Neural crest cell (in vitro differentiated cells): ENCODE measurements at places on chromosomes 7 and 10. TPM values are rescaled to one million over a fixed set of nuclear protein-coding genes. Genes with fewer than 3 reads are reported as not detected.

DNA sequence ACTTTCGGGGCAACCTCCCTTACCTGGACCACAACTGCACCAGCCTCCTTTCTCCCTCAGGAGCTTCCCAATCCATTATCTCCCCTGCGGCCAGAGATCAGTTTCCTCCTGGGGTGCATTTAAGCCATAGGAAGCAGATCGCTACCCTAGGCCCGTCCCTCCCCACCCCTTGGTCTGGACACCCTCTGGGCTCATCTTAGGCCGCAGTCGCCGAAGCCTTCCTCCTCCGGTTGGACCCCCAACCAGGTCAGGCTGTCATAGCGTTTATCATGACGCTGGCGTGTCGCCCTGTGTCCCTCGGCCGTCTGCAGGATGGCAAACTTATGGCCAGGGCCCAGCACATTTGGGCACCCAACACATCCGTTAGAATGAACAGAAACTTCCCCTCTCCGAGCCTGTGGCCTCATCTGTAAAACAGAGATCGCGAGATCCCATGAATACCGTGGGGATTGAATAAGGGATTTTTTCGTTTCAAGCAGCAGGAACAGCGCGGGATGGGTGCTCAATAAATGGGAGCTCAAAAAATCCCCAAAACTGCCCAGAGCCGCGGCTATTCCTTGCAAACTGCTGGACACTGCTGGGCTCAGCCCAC lies 669 bp upstream of the AP5Z1 start:
- H3K36me3 ChIP-seq: peaks cover 3% of the 10 kb centered on the region
- no peaks in the 10 kb centered on the region for H3K27me3 ChIP-seq
- no peak for DNase-seq
- H3K27ac ChIP-seq: peak overlapping the region; percentile 99
- peaks cover 27% of the 10 kb centered on the region for H3K4me1 ChIP-seq
- H3K4me3 ChIP-seq: peak overlapping the region; percentile 98

- no peaks in the 10 kb centered on the region for H3K4me1 ChIP-seq
- no peak overlapping the region for H3K4me3 ChIP-seq
- no peak for DNase-seq
- no peak overlapping the region for H3K27ac ChIP-seq
These were observed 31.7 kb upstream of the SYPL1 start for GRCh38 chr7:106143711-106144337.

DNA sequence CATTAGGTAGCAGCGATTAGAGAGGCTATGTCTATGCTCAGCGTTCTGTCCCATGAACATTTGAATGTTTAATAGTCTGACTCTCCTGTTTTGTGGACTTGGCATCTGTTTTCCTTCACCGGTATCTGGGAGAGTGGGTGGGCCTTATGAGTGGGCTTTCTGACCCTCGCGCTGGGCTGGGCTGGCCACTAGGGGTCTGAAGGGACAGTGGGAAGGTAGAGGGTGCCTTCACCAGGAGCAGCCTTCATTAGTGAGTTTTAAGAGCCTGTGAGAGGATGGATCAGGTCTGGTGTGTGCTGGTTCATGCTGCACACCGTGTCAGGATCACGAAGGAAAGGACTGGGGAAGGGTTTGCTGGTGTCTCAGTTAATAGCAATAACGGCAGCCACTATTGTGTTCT lies 33.4 kb downstream of the DCLRE1A start:
- no peaks in the 10 kb centered on the region for H3K27me3 ChIP-seq
- no peak overlapping the region for H3K27ac ChIP-seq
- peaks cover 5% of the 10 kb centered on the region for H3K4me1 ChIP-seq
- DNase-seq: peak; percentile 23
- H3K4me3 ChIP-seq: no peak overlapping the region

Gene TPST1
- total RNA-seq: 18.6 and 21.9 TPM in 2 replicates

Gene NCF1
- not detected in 2 replicates for total RNA-seq

GRCh38 chr7:155206318-155207020 lies 91.2 kb upstream of the INSIG1 start:
- peak overlapping the region; percentile 91 for H3K27ac ChIP-seq
- H3K27me3 ChIP-seq: peaks cover 2% of the 10 kb centered on the region
- H3K4me1 ChIP-seq: peaks cover 27% of the 10 kb centered on the region
- peaks cover 4% of the 10 kb centered on the region for H3K36me3 ChIP-seq
- no peak overlapping the region for H3K4me3 ChIP-seq
- no peak for DNase-seq

DNA sequence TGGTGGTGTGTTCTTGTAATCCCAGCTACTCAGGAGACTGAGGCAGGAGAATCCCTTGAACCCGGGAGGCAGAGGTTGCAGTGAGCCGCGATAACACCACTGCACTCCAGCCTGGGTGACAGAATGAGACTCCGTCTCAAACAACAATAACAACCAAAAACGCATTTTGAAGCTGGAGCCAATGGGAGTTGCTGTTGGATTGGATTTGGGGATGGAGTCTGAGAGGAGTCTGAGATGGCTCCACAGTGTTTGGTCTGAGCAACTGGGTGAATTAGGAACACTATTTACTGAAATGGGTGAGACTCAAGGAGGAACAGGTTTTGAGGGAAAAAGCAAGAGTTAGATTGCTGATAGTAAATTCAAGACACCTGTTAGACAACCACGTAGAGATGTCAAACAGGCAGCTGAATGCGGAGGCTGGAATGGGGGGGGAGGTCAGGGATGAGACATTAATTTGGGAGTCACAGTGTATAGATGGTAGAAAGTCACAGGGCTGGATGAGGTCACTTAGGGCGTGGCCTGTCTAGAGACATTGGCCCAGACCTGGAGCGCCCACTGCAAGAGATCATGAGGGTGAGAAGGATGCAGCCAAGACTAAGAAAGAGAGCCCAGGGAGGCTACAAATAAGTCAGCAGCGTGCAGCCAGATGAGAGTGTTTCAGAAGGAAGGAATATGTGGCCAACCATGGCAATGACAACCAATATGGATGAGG lies 56.4 kb downstream of the CYCS start:
- peaks cover 15% of the 10 kb centered on the region for H3K4me1 ChIP-seq
- H3K36me3 ChIP-seq: no peaks in the 10 kb centered on the region
- no peaks in the 10 kb centered on the region for H3K27me3 ChIP-seq
- no peak overlapping the region for H3K27ac ChIP-seq

GRCh38 chr7:95772771-95773581 lies 622 bp downstream of the DYNC1I1 start:
- no peak overlapping the region for H3K27ac ChIP-seq
- H3K4me3 ChIP-seq: peak overlapping the region; percentile 81
- no peak for DNase-seq
- peaks cover 4% of the 10 kb centered on the region for H3K4me1 ChIP-seq
- no peaks in the 10 kb centered on the region for H3K36me3 ChIP-seq
- peaks cover 36% of the 10 kb centered on the region for H3K27me3 ChIP-seq
